ENCODE measurements at places on chromosomes 2 and 18.

DNA sequence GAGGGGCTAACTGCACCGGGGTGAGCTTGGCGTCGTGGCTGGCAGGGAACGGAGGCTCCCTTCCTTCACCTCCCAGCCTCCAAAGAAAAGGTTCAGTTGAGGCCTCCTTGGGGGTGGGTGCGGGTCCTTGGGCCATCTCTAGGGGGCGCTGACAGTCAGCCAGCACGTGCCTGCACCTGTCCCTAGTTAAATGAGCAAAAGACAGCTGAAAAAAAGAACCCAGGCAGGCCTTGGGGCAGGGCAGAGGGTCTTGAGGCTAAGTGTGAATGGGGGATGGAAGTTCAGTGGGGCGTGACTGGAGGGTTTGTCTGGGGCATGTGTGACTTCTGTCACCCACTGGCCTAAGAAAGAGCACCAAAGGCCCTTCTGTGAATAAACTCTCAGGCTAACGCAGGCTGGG, 56.4 kb downstream of the ZFP36L2 start:
- DNase-seq = peak; percentile 45

DNA sequence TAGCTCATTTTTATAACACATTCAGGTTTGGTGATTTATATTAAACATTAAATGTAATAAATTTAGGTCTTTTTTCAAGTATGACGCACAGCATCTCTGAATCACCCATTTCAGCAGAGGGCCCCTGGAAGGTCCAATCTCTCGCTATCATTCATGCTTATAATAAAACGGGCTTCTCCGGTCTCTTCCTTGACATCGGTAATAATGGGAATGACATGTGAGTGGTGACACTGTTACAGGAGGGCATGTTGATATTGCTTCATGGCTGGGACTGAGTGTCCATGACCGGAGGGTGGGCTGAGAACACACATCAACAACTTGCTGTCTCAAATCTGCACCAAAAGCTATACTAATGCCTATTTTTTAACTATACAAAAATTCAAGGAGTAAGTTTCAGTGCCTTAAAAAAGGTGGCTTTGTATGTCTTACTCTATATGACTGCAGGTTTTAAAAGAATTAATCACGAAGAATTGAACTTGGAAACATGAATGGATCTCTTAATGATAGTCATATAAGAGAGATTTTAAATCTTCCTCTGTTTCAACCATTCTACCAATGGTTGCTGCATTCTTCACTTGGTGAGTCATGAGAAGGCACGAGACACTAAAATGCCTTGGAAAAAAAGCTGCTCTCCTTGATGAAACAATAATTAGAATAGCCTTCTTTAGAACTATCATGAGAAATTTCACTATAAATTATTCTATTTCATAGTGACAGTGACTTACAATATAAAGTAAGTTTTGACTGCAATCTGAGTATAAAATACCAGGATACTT, 101.9 kb upstream of the NRP2 start:
- DNase-seq = no peak

DNA sequence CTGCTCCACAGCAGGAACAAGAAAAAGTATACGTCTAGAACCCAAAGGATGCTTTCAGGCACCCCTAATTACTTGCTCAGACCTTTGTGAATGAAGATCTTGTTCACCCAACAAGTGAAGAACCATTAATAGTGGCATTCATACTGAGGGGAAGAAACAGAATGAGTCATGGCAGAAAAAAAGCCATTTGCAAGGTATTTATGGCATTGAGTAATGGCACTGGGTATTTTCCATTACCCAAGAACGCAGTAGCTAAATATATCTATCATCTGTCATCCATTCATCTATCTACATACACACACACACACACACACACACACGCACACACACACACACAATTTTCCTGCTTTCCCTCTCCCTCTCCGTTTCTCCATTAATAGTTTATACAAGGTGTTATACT, 56.4 kb upstream of the XIRP2 start:
- DNase-seq = no peak

GRCh38 chr2:218149848-218150440, 16.8 kb downstream of the CXCR1 start:
- DNase-seq = no peak

GRCh38 chr2:95389245-95390119, 13.0 kb upstream of the FAHD2A start:
- DNase-seq = no peak

GRCh38 chr18:51020536-51020935, 9.5 kb upstream of the SMAD4 start:
- DNase-seq = no peak

GRCh38 chr2:101884423-101884822, 107.3 kb upstream of the IL1R2 start:
- DNase-seq = no peak

DNA sequence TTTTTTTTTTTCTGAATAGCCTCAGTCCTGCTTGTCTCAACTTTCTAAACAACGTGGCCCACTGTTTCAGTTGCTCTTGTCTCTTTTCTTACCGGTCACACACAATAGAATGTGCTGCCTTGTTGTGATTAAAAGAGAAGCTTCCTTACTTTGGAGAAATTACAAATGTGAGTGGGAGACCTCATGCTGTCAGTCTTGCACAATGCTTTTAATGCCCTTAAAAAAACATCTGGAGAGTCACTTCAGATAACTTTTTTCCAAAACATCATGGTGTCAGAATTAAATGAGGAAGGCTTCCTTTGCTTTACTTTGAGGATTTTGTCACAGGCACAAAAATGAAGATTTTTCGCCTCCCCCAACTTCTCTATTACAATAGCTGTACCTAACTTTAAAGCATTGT, 37.7 kb downstream of the LHCGR start:
- DNase-seq = no peak

DNA sequence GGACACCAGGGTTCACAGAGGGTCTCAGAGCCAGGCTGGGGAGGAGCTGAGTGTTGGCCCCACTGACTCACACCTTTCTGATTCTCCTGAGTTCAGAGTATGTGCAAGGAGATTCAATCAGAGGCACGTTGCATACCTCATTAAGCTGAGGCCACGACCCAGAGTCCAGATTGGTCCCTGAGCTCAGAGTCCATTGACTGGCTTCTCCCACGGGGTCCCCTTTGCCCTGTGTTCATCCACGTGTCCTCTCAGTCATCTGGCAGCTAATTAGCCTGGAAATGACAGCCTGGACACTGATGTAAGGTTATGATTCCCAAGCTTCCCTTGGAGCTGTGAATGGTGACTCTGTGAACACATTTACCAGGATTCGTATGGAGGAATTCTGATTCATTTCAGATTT, 267.2 kb downstream of the SH3BP4 start:
- DNase-seq = no peak

DNA sequence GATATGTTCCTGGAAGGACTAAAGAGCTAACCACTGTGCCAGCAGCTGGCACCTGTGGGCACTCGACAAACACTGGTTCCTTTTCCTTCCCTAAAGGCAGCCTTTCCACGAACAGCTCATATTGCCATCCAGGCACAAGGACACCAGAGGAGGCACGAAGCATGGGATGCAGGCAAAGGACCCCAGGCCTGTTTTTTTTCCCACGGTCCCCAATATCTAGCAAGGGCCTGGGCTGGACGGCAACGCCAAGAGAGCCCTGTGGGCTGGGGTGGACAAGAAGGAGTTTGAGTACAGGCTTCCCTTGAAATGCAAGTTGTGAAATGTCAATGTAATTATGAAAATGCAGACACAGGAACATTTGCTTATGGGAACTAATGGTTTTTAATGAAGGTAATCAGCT, 135.9 kb downstream of the CYP26B1 start:
- DNase-seq = no peak

All from stimulated activated CD8-positive, alpha-beta memory T cell treated with anti-CD3 and anti-CD28 coated beads, Interleukin-7, amount 100 ng/mL, for 1 hour (primary cell).